Activated CD8-positive, alpha-beta memory T cell treated with anti-CD3 and anti-CD28 coated beads for 1 hour (primary cell): ENCODE measurements at places on chromosomes 1 and 21.
A peak's percentile ranks its signal among the peaks of the same experiment; 100 is the strongest.

- DNase-seq, result no peak
Measured at GRCh38 chr1:50110656-50111055, 1.9 kb downstream of the ELAVL4 start.

GRCh38 chr21:46157396-46157986 is 2.1 kb upstream of the FTCD start:
- DNase-seq, result no peak

GRCh38 chr1:9651565-9652378 is at the start of gene PIK3CD:
PIK3CD (plus strand) TSS chr1:9651731; CDS start chr1:9710456, 58,725 bp downstream.
- no peak for DNase-seq

DNA sequence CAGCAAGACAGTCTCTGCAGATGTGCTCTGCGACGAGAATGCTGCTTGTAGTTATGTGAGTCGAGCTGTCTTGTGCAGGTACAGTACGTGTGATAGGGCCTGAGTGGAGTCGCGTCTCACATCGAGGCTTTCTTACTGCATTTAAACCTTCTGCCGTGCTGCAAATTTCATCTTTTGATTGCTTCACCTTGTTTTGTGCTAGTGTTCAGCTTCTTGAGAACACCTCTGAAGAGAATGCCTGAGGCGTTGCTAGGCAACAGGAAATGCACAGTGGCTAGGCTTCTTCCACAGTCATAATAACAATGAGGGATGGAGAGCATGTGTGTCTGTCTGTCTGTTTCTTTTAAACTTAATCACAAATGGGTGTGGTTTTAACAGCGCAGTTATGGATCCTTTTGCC is 52.9 kb downstream of the MRPS6 start:
- no peak for DNase-seq

GRCh38 chr1:205298191-205298994 is 23.2 kb downstream of the NUAK2 start:
- no peak for DNase-seq

DNA sequence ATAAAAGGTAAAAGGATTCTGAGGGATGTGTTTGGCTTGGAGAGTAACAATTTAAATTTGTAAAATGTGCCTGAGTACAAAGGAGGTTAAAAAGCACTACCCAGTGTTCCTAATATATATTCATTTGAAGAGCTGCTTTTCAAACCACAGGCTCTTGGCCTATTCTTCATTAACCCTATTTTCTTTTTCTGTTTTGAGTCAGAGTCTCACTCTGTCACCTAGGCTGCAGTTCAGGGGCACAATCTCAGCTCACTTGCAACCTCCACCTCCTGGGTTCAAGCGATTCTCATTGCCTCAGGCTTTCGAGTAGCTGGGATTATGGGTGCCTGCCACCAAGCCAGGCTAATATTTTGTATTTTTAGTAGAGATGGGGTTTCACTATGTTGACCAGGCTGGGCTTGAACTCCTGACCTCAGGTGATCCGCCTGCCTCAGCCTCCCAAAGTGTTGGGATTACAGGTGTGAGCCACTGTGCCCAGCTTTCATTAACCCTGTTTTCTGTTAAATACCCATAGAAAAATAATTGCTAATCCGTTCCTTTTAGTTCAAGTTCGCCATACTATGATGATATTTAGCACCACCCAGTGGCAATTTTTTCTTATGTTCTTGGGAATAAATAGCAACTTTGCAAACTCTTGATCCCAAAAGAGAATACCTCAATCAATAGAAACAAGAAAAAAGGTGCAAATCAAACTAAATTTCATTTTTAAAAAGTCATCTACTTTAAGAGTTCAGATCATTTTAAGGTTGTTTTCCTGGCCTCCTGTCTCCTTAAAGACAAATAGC is 30.5 kb downstream of the ZBTB8OS start:
- no peak for DNase-seq

DNA sequence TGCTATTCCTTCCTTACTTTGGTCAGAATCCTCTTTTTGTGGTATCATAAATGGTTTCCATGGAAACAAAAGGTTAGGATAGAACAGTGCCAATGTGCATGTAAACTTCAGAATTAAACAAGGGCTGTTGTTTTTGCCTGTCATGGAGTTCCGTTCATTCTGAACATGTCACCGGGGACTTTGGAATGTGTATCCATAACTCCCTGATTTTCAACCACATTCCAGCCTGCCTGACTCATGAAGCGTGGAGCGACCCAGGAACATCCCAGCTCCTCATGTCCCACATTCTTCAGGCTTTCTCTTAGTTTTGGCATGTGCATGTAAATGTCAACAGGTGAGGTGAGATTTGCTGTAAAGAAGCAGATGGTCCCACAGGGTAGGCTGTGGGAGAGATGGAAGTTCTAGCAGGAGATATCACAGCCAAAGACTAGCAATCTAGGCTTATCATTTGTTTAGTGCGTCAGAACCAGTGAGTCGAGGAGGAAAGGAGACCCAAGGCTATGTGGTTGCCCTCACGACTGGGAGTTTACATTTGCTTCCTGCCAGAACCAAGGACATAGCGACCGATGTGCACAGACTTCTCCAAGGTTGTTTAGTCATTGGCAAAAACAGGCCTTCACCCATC is 23.0 kb upstream of the DNAJC11 start:
- DNase-seq, result no peak

DNA sequence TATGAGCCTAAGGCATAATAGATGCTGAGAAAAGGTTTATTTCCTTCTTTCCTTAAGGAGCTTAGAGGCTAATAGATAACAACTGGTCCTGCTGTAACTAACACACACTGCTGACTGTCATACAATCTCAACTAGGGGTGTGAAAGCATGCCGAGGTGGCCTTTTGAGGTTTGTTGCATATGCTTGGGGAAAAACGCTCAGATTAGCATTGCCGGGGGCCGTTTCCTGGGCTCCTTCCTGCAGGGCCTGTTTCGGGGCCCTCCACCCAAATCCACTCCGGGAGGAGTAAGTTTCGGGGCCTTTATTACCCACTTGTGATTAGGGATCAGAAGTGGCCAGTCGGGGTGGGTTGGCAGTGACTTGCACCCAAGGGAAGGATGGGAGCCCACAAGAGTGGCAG is 27.2 kb upstream of the RCSD1 start:
- no peak for DNase-seq

DNA sequence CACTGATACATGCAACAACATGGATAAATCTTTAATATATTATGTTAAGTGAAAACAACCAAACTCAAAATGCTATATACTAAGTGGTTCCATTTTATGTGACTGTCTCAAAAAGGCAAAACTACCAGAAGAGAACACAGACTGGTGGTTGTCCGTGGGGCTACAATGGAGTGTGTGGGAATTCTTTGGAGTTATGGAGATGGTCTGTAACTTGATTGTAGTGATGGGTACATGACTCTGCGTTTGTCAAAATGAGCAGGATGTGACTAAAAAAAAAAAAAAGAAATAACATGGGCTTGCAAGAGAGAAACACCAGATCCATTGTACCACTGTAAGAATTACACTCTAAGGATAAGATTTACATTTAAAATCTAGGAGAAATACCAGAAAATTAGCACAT is 52.2 kb upstream of the KIAA1614 start:
- no peak for DNase-seq

DNA sequence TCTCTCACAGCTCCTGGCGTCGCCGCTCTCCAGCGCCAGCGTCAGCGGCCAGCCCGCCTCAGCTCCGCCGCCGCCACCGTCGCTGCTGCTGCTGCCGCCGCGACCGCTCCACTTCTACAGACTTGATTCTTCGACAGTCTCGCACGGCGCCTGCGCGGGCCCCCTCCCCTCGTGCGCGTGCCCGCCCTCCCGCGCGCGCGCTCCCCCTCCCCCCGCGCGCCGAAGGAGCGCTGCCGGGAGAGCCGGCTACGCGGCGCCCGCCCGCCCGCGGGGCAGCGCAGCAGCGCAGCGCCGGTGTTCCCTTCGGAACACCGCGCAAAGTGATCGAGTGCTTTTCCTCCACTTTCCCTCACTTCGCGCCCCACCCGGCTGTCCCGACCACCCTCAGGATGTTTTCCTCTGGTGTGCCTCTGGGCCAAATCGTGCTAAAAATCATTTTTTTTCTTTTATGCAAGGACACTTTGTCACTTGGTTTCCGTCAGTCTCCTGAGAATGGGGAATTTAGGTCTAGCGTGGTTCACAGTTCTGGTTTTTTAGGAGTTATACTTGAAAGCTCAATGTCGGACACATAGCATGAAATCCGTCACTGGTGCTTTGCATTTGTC is at the start of gene IRF2BP2:
IRF2BP2 (minus strand) TSS at position 118 of the 605 bp plus-strand sequence. CDS start 684 bp downstream, outside the sequence.
- DNase-seq, result peak; percentile 71

DNA sequence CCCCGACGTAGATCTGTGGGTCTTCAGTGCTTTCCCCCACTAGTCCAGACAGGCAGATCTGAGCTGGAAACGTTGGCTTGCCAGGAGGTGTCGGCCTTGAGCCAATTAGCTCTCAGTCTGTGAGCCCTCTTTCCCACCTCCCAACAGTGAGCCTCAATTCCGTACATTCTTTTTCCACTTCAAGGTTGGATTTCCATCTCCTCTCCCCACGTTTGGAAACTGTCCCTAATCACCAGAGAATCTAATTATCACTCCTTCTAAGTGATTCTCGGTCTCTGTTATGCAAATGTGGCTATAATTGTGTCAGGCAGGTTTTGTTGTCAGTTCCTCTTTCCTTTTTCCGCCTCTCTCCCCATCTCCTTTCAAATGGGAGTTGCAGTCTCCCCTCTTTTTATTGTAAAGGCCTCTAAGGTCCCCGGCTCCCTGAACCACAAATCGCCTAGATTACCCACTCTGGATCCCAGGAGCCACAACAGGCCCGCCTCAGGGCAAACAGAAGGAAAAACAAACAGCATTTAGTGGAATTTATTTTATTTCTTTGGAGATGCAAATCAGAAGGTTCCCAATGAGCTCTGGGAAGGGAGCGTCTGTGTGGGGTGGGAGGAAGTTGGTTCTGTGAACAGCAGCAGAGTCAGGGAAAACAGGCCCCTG is 29.4 kb upstream of the LRRN2 start:
- DNase-seq, result no peak

DNA sequence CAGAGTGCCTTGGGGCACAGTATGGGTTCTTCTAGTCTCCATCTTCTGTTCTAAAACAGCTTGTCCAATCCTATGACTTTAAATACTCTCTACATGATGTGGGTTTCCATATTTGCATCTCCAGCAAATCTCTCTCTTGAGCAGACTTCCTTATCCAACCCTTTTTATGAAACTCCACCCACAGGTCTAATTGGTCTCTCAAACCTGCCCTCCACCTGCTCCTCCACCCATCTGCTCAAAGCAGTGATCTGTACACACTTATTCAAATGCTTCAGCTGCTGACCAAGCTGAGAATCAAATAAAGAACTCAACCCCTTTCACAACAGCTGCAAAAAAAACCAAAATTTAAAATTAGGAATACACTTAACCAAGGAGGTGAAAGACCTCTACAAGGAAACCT is 11.5 kb downstream of the MCOLN2 start:
- DNase-seq, result no peak

DNA sequence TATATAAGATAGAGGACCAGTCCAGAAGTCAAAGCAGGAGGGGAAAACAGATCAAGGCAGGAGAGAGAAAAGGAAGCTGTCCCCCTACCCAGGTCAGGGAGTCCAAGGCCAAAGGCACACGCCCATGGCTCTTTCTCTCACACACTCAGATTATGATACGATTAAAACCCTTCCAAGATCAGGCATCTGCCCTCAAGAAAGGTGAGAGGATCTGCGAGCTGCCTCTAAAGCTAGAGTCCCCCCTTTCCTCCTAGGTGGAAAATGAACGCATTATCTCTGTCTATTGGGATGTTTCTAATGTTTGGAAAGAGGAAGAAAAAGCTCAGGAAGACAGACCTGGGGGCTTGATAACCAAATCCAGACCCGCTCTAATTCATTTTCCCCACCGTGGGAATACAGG is 7.6 kb downstream of the PAFAH2 start:
- DNase-seq, result no peak

DNA sequence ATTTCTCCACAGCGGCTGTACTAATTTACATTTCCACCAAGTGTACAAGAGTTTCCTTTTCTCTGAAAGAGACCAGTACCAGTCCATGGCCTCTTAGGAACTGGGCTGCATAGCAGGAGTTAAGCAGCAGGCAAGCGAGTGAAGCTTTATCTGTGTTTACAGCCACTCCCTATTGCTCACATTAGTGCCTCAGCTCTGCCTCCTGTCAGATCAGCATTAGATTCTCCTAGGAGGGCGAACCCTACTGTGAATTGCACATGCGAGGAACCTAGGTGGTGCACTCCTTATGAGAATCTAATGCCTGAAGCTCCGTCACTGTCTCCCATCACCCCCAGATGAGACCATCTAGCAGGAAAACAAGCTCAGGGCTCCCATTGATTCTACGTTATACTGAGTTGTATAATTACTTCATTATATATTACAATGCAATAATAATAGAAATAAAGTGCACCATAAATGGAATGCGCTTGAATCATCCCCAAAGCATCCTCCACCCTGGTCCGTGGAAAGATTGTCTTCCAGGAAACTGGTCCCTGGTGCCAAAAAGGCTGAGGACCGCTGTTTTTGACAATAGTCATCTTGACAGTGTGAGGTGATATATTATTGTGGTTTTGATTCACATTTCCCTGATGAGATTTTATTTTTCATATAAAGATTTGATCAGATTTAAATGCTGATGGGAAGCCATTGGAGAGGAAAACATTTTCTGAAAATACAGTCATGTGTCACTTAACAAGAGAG is 45.5 kb upstream of the MRPS6 start:
- DNase-seq, result no peak

GRCh38 chr1:177794376-177794991 is 175.4 kb downstream of the SEC16B start:
- no peak for DNase-seq

GRCh38 chr1:84642774-84643173 is 47.5 kb downstream of the SSX2IP start:
- no peak for DNase-seq

- DNase-seq, result no peak
Measured at GRCh38 chr1:93328809-93329760, 16.6 kb upstream of the DR1 start.

DNA sequence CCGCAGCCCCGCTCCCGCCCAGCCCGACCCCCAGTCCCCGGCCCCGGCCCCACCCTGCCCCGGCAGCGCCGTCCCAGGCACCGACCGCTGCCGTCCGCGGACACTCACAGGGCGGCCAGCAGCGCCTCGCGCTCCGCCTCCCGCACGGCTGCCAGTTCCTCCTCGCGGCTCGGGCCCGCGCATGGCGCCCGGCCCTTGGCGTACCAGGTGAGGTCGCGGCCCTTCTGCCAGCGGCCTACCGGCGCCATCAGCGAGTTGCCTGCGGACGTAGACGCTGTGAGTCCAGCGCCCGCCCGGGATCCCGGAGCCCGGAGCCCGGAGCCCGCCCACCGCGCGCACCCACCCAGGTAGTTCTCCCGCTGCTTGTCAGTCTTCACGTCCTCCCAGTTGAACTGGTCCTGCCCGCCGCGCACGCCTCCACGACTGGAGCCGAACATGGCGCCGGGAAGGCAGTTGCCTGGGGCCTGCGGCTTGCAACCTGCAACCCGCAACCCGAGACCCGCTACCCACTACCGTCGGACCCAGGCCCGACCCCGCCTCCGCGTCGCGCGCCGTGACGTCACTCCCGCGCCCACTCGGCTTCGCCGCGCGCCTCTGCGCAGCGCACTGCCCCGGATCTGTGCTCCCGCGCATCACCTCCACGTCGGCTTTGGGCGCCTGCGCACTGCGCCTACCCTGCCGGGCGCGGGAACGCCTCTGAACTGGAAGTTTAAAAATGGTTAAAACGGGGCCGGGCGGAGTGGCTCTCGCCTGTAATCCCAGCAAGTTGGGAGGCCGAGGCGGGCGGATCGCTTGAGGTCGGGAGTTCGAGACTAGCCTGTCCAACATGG is at the start of gene C1orf35:
C1orf35 (minus strand) TSS at position 535 of the 830 bp plus-strand sequence; CDS start at position 437, 98 bp downstream.
- peak; percentile 91 for DNase-seq

GRCh38 chr1:18262726-18263125 is 155.1 kb downstream of the IGSF21 start:
- DNase-seq, result no peak

- DNase-seq, result peak; percentile 83
Measured at GRCh38 chr21:42062236-42063022, 8.7 kb upstream of the UMODL1 start.

- DNase-seq, result no peak
Measured at GRCh38 chr1:32954168-32954567, 10.4 kb downstream of the RNF19B start.
